ENCODE measurements at places on chromosomes 4 and X.

GRCh38 chr4:157727163-157727562 lies 445.7 kb downstream of the GASK1B start:
- DNase-seq: no peak

DNA sequence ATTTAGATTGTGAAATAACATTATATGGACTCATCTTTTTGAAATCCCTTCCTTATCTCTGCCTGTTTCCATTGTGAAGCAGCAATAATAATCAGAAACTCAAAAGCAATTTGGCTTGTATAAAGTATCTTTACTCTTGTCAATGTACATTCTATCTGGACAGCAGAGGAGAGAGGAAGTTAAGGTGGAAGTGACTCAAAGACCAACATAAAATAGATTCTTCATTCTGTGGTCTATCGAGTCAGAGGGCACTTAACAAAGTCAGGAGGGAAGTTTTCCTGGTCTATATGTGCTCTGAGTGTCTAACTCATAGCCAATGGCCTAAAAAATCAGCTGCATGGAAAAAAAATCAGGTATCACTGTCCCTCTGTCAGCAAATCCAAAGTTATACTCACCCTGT lies 155.5 kb downstream of the EMCN start:
- DNase-seq: no peak

DNA sequence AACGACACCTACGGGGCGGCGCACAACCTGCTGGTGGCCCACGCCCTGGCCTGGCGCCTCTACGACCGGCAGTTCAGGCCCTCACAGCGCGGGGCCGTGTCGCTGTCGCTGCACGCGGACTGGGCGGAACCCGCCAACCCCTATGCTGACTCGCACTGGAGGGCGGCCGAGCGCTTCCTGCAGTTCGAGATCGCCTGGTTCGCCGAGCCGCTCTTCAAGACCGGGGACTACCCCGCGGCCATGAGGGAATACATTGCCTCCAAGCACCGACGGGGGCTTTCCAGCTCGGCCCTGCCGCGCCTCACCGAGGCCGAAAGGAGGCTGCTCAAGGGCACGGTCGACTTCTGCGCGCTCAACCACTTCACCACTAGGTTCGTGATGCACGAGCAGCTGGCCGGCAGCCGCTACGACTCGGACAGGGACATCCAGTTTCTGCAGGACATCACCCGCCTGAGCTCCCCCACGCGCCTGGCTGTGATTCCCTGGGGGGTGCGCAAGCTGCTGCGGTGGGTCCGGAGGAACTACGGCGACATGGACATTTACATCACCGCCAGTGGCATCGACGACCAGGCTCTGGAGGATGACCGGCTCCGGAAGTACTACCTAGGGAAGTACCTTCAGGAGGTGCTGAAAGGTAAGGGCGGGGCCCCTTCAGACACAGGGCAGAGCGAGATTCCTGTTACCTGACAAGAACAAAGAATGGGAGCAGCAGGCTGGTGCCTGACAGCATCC lies 11.7 kb downstream of the RPL9 start:
- DNase-seq: no peak

- DNase-seq: no peak
Observed at GRCh38 chrX:39020051-39020669, 218.9 kb downstream of the MID1IP1 start.
